Airway epithelial cell (primary cell): ENCODE measurements at places on chromosomes 2 and 18. TPM values are rescaled to one million over a fixed set of nuclear protein-coding genes. Genes with fewer than 3 reads are reported as not detected.

The HOXD8 gene
- not detected in 2 replicates for total RNA-seq

The NT5DC4 gene
- not detected in 2 replicates for total RNA-seq

The MERTK gene
- 2.3 and 2.8 TPM in 2 replicates for total RNA-seq

The PARD3B gene
- total RNA-seq: 0.46 and 1.6 TPM in 2 replicates
